ENCODE measurements at places on chromosomes 16 and 17.

DNA sequence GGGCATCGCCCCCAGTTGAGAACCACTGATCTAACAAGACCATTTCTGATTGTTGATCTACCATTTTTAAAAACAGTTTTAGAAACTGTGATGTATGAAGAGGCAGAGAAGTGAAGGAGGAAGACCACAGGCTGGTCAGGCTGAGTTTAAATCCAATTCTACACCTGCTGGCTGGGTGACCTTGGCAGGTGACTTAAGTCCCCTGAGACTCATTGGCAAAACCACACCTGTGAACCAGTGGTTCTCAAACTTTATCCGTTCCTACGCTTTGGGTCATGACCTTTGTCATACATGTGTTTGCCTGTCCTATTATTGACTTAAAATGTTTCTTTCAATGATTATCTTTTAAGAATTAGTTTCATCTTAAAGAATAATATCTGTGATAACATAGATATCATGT is 2.3 kb downstream of the GP2 start:
- no peak for DNase-seq

DNA sequence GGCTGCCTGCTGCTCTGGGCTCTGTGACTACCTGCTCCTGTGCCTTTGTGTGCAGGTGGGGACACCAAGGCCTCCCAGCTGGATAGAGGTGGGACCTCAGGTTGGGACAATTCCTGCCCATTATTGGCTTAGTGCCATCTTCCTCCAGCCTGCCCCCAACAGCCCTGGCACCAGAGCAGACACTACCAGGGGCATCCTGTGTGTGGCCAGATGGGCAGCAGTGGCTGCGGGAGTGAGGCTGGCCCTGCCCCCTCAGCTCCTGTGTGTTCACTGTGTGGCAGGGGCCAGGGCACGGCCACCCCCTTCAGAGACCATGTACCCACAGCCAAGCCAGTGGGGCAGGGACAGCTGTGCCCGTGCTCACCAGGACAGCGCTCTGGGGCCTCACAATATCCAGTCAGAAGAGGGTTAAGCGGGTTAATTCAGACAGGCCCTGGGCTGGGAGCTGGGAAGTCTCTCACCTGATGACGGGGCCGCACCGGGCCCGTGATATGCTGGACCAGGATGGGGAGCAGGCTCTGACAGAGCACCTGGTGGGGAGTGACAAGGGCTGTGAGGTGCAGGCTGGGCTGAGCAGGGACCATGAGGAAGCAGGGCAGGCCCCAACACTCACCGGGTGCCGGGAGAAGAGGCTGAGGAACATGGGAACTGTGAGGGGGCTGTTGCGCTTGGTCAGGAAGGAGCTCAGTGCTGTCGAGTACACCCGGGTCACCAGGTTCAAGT is 13.0 kb downstream of the MYBBP1A start:
- DNase-seq = no peak

DNA sequence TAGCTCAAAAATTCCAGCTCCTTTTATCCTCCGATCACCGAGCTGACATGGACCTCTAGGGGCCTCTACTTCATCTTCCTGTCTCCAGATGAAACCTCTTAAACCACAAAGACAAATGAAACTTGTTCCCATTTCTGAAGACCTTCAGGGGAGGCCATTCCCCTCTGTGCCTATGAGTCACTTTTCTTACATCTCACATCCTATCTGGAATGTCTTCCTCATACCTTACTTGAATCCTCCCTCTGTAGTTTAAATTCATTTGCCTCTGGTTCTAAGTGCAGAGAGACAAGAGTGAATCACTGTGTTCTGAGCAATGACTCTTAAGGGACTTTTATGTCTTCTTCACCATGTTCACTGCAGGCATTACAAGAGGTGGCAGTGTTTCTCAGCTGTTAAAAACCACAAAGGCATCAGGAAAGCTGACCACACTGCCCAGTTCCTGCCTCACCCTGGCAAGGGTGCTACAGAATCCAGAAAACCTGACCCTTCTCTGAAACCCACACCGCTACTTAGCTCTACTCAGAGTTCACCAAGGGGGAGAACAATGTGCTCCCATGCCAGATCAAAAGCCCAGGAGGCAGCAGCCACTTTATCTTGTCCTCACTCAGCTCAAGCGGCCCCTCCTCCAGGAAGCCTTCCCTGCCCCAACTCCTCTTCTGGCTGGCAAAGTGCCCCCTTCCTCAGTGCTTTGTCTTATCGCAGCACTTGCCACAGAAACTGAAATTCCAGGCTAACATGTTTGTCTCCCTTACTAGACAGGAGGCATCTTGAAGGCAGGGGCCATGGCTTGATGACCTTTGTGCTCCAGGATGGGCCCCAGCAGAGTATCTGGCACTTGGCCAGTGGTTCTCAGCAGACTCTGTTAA is 6.4 kb downstream of the CUEDC1 start:
- DNase-seq = peak; percentile 96

DNA sequence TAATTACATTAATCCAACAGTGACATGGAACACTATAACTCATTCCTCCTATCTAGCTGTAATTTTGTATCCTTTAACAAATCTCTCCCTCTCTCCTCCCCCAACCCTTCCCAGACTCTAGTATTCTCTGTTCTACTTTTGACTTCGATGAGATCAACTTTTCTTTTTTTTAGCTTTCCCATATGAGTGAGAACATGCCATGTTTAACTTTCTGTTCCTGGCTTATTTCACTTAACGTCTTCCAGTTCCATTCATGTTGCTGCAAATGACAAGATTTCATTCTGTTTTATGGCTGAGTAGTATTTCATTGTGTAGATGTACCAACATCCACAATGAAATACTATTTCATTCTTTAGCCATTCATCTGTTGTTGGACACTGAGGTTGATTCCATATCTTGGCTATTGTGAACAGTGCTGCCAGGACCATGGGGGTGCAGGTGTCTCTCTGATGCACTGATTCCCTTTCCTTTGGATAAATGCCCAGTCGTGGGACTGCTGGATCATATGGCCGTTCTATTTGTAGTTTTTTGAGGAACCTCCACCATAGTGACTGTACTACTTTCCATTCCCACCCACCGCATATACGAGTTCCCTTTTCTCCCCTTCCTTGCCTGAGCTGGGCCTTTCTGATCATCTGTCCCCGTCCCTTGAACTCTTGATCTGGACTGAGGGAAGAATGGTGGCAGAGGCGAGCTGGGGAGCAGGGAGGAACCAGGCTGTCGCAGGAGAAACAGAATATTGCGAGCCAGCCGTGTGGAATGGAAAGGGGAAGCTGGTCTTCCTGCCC is 7.7 kb upstream of the CEP295NL start:
- no peak for DNase-seq

GRCh38 chr16:29777576-29778350 is at the start of gene ZG16:
Gene ZG16, plus strand, starts transcription at chr16:29778256. Its CDS starts 1,011 bp downstream, at chr16:29779267.
- no peak for DNase-seq

- peak; percentile 92 for DNase-seq
These were observed 3.6 kb downstream of the ZNF267 start for GRCh38 chr16:31876951-31877828.

DNA sequence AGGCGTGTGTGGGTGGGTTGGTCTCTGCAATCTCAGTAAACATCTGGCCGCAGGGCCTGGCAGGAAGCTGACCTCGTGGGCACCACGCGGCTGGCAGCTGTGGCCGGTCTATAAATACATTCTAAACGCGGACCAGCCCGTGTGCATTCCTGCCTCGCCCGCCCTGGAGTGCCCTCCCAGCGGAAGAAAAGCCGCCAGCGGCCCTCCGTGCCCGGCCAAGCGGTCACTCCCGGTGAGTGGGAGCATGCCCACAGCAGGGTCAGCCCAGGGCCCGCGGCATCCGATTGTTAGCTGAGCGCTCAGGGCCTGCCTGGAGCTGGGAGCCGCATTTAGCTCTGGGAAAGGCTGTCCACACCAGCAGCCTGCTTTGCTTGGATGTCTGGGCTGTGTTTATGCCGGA is 10.3 kb downstream of the ZNF469 start:
- no peak for DNase-seq

GRCh38 chr16:14011846-14012245 is 59.3 kb upstream of the MRTFB start:
- DNase-seq = no peak

DNA sequence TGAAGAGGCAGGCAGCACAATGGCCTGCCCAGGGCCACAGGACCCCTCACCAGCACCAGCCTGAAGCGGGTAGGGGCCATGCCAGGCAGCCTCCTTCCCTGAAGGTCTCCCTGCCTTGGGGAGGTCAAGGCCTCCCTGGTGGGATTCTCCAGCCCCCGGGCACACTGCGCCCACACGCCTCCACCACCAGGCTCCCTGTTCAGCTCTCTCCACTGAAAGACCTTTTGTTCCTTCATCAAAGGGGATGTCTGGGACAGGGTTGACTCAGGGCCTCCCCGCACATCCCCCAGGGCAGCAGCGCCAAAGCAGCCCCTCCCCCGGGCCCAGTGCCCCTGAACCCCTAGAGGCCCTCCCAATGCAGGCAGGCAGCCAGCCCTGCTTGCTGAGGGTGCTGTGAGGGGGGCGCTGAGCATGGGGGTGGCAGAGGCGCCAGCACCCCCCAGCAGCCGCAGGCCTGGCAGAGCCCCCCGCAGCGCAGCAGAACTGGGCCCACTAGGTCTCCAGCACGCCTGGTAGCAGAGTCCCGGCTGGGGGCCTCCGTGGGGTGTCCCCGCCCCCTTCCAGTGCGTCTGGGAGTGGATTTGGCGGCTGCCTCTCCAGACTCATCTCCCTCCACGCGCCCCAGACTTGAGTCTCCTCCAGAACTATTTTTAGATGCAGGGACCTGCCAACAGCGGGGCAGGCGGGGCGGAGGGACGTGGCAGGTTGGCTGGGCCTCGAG is 13.1 kb downstream of the BCAR1 start:
- peak; percentile 98 for DNase-seq

DNA sequence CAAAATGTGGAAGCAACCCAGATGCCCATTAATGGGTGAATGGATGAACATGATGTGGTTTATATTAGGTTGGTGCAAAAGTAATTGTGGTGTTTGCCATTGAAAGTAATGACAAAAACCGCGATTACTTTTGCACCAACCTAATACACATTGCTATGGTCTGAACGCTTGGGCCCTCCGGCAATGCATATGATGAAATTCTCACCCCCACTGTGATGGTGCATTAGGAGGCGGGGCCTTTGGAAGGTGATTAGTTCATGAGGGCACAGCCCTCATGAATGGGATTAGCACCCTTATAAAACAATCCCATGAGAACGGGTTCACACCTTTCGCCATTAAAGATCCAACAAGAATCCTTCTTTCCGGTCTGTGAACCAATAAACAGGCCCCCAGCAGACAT is 25.3 kb upstream of the PRM1 start:
- no peak for DNase-seq

DNA sequence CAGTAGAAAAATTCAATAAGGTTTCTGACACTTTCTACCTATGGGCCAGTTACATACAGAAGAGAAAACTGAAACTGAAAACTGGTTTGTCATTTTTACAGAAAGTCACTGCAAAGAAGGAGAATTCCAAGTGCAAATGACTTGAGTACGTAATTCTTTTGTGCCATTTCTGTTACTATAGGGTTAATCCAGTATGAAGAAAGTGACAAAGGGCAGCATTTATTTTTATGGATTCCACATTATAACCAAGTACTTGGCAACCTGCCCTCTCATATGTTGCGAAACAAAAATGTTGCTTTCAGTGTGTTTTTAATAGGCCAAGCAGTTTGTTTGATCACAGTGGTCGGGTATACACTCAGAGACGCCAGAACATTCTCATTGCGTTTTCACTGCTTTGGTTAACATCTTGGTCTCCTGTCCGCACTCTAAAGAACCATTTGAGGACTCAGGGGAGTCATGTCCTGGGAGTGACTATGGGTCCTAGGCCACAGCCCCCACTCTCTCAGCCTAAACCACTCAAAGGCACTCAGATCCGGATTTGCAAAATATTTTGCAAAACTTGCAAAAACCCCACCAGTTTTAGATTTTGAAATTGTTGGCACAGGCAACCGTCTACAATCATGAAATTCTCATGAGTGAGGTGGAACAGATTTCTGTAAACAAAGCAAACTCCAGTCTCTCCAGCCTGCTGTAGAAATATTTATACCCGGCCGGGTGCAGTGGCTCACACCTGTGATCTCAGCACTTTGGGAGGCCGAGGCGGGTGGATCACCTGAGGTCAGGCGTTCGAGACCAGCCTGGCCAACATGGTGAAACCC is 15.4 kb upstream of the HELZ start:
- DNase-seq = peak; percentile 74

DNA sequence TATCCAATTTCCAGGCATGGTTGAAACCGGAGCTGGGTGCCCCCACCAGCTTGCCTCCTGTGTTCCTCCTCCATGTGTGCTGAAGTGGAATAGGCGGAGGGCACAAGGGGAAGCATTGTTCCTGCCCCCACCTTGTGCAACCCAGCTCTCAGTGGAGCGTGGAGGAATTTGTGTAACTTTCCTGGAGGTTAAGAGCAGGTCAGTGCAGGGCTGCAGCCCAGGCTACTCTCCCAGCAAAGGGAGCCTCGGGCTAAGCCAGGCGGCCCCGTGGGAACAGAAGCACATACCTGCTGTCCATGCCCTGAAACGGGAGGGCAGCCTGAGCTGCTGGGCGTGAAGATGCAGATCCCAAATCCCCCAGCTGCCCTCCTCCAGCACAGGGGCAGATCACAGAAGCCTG is 158.8 kb upstream of the LHX1 start:
- no peak for DNase-seq

DNA sequence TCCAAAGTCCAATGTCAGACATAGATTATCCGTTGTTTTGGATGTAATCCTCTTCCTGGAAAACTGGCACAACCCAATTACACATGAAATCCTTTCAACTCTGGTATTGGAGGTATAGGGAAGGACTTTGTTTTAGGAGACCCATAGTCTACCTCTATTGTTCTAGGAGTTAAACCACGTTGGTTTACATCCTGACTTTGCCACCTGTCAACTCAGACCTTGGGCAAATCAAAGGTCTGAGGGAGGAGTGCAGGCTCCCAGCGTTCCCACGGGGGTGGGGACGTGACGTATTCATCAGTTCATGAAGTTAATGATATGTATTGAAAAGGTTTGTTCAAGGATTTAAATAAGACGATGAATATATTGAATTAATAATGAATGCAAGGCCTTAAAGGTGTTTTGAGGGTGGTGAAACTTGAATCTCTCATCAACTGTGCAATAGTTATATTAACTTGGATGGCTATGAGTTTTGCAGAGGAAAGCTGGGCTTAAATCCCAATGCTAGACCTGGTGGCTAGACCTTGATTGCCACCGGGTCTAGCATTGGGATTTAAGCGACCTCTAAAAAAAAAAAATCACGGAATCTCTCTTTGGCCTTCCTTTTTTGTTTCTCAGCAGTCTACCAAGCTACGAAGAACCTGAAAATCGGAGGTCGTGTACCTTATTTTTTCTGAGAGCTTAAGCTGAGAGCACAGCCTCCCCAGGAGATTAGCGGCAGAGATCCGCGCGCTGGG is 744 bp upstream of the NF1 start:
- no peak for DNase-seq

- no peak for DNase-seq
These were observed 79.8 kb upstream of the ADAMTS18 start for GRCh38 chr16:77514500-77515220.

GRCh38 chr16:14148016-14148415 is 76.9 kb downstream of the MRTFB start:
- no peak for DNase-seq

GRCh38 chr17:9788601-9789000 is 2.8 kb downstream of the DHRS7C start:
- no peak for DNase-seq

- peak; percentile 40 for DNase-seq
These were observed 2.4 kb upstream of the PERCC1 start for GRCh38 chr16:1428511-1428910.
